ENCODE measurements at places on chromosomes 4 and X.

- no peak for DNase-seq
These were observed 13.5 kb downstream of the NOP14 start for GRCh38 chr4:2949782-2950125.

- DNase-seq, result peak; percentile 44
These were observed at the start of gene STARD8 for GRCh38 chrX:68647156-68647957. STARD8 (plus strand) TSS chrX:68647666; CDS start chrX:68647883, 217 bp downstream.

- DNase-seq, result peak; percentile 69
These were observed 18.9 kb downstream of the LAMP2 start for GRCh38 chrX:120450163-120450562.

GRCh38 chr4:106051514-106051913 lies 156.2 kb downstream of the NPNT start:
- DNase-seq, result no peak

DNA sequence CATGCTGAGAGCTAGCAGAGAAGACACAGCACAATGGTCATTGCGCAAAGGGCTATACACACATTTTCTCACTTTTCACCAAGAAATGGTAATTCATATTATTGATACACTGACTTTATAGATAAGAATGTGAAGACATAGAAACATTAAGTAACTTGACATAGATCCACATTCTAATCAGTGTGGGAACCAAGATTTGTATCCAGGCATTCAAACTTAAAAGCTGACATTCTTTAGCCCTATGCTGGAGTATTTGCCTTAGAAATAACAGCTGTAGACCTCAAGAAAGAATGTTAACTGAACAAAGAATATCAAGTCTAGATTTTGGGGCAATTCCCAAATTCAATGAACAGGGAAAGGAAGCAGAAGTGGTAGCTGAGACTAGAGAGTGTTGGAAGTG lies 384.8 kb downstream of the IL15 start:
- no peak for DNase-seq

GRCh38 chr4:113512880-113513279 lies 248.7 kb downstream of the CAMK2D start:
- no peak for DNase-seq

DNA sequence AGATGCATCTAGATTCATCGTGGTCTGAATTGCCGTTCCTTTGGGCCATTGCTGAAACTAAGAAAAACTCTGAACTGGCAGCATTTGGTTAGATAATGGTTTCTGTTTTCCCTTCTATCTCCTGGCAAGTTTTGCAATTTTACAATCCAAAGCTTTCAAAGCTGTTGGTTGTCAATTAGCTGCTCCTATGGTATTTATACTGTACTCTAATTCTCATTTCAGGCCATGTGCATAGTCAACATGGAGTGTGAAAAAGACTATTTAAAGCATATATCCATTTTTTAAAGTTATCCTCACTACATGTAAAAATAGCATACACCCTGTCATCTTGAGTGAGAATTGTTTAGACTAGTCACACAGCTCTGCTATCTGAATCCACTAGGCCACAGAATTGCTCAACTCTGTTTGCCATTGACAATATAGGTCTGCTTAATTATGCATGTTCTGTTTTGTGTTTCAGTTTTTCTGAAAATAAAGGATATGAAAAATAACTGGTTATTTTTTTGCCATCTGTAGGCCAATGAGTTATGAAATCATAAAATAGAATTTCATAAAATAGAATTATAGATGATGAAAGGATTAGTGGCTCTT lies 27.7 kb upstream of the TEC start:
- no peak for DNase-seq

- DNase-seq, result no peak
These were observed 60.5 kb upstream of the CITED1 start for GRCh38 chrX:72366178-72366577.

DNA sequence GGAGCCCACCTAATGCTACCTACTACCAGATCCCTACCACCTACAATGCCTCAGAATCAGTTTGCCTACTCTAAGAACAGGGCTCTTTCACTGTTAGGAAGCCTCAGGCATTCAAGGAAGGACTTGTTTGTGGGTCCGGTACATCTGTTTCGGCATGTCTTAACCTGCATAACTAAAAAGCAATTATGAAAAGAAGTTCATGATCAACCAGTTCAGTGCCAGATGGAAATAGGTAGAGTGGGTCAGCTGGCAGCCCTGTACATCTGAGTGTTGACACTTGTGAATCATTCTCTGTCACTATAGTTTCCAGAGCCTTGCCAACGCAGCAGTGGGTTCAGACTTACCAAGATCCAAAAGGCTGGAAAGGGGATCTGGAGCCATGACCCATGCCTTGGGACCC lies 3.3 kb downstream of the TMEM185A start:
- DNase-seq, result no peak

GRCh38 chr4:185833055-185833598 lies 21.1 kb upstream of the SORBS2 start:
- DNase-seq, result no peak

GRCh38 chr4:32909736-32910135 lies 2189.6 kb downstream of the PCDH7 start:
- DNase-seq, result no peak
